NCI-H2171 treated with DMSO at 0.1 percent for 48 hours (cell line): ENCODE measurements at places on chromosomes 7 and 10.

DNA sequence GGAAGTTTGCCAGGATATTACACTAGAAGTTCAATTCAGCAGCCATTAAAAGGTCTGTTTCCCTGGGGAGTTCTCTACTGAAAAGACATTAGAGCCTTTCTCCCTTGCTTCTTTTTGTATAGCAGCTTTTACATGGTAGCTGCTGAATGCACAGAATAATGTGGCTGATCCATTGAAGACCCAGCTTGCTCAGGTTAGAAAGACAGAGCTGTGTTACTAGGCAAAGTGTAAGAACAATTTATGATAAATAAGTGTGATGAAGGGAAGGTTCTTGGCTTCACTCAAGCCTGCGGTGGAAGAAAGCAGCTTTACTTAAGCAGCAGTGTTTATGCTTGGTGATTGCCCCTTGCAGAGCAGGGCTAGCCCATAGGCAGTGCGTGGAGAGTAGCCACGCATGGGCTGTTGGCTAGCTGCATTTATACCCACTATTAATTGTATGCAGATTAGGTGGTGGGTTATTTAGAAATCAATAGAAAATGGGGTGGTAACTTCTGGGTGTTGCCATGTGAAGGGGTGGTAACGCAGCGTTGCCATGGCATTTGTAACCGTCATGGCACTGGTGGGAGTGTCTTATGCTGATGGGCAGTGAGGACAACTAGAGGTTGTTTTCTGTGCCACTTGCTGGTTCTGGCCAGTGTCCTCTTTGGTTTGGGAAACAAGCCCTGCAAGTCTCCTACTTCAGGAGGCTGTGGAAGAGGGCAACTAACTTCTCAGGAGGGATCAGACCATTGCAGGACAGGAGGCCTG is 942.9 kb downstream of the NRG3 start:
- DNase-seq: no peak

DNA sequence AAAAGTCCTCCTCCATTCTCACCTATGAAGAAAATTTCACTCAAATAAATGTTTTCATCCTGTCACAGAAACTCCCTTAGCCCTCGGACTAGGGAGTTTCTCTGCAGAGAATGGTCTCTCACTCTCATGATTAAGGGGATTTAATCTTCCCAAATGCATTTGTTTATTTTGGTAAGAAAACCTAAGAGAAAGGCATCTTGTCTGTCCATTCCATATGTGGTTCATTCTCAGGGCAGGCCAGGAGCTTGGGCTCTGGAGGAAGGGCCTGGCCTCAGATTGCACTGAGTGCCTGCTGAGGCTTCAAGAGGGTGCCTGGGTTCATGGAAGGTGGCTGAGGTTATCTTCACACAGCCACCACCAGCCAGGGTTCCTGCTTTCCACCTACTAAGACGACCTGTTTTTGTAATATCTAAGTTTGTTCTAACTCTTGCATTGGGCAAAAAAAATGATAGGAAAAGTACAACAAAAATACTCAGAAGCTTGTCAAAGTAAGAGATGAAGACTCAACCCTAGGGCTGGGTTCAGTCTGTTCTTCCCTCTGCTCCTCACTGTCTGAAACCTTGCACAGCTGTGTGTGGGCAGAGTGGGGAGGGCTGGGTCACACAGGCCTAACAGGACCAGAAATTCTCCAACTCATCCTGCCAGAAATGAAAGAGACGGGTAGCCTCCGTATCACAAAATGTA is 186.7 kb downstream of the CXCL12 start:
- DNase-seq: no peak

DNA sequence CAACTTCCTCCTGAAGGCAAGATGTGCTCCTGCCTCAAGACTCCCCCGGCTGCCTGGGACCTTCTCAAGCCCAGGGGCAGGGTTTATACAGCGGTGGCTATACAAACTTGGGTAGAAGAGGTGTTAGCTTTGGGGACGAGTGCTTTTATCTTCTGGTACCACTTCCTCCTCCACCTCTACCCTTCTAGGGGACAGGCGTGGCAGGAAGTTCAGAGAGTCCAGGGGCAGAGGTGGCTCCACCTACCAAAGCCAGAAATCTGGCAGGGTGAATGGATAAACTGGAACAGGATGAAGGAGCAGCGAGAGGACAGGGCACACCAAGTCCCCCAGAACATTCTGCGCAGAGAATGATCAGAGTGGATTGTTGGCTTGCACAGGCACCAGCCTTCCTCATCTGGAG is 24.0 kb upstream of the TM9SF3 start:
- no peak for DNase-seq

DNA sequence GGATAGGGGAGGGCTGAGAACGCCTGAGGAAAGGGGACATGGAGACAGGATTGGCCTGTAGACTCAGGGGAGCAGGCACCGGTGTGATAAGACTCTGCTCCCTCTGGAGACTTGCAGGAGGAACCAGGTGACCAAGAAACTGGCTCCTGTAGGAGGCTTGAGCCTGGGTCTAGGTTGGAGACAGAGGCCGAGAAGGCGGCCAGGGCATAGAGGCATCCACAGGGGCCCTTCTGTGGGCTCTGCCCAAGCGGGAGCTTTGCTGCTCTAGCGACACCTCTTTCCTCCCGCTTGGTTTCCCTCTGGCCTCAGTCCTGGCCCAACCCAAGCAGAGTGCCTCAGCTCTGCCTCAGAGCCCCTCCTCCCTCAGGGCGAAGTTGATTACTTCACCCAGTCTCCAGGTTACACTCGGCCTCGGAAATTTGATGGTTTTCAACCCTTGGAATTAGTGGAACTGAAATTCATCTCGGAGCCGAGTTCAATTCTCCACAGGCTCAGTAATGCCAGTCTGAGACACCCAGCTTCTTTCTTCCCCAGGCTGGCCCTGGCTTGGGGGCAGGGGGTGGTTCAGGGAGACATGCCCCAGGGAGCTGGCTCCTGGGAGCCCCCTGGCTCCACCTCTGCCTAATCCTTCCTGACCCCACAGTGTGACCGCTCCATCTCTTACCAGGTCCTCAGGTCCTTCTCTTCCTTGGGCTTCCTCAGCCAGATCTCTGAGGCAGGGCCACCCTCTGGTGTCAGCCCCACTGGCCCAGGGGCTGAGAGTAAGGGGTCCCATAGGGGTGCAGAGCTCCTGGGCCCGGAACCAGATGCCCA is 60.4 kb downstream of the PAX2 start:
- DNase-seq: no peak

GRCh38 chr7:79244482-79244881 is 209.0 kb downstream of the MAGI2 start:
- no peak for DNase-seq

- no peak for DNase-seq
These were observed 7.3 kb upstream of the ASB4 start for GRCh38 chr7:95478272-95479037.

- no peak for DNase-seq
These were observed 383.9 kb downstream of the SORCS1 start for GRCh38 chr10:106780632-106781031.

DNA sequence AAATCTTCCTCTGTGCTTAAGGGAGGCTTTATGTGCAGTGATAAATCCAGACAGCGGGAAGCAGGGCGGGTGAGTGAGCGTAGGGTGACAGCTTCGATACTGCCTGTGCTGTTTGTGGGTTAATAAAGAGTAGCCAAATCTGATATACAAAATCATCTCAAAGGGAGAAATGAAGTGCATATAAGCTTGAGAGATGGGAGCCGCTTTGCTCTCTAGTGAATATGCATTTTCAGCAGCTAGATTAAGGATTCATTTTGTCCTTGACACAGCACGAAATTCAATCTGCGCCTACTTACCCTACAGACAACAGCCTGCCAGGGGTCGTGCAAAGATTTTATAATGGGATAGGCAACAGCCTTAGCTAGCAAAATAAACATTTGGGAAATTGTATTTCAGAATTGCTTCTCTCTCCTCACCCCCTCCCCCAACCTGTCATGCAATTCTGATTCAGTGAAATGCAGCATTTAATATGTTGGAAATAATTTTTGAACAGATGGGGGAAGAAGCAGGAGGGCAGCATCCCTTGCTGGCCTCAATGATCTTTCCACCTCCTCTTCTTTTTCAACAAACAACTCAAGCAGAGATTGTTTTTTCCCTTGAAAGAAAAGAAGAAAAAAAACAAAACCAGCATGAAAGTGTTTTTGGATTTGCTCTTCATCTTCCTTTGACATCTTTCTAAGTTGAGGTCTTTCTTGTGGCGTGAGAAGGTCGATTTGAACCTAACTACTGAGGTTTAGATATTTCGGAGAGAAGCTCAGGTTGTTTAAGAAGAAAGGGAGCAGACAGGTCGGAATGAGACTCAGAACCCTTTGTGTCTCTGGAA is 117.9 kb downstream of the AOAH start:
- peak; percentile 76 for DNase-seq

GRCh38 chr10:92291921-92292845 is 1.2 kb downstream of the MARCHF5 start:
- DNase-seq: peak; percentile 1

DNA sequence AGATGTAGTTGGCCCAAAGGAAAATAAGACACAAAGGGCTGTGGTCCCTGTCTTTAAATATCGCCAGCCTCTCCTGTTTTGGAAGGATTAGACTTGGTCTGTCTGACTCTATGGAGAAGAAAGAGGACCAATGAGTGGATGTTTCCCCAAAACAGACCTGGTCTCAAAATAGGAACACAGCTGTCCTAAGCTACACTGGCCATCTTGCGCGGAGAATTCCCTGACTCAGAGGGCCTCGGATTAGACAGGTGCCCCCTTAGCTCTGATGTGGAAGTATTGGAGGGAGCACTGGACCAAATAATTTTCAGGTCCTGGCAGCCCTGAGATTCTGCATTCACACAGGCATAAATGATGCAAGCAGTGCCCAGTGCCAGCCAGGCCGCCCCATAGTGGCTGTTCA is 56.1 kb downstream of the CHST15 start:
- no peak for DNase-seq

GRCh38 chr10:104483582-104483981 is 129.9 kb downstream of the CFAP58 start:
- no peak for DNase-seq

GRCh38 chr7:113122744-113123143 is 4.4 kb upstream of the SMIM30 start:
- no peak for DNase-seq

GRCh38 chr10:8403711-8404371 is 349.4 kb downstream of the GATA3 start:
- DNase-seq: no peak

DNA sequence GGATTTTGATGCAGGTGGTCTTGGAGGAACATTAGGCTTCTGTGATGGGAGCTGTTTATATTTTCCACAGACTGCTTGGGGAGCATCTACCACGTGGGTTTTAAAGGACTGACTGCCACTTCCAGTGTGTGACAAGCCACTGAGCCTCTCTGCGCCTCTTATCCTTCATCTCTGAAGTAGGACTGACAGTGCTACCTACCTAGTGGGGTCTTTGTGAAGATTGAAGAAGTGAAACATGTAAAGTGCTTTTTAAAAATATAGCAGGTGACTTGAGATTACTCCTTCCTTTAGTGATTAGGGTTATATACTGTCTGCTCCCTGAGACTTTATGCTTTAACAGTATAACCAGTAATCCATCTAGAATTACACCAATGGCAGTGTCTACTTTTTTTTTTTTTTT is 29.9 kb downstream of the NKX2-3 start:
- DNase-seq: no peak

GRCh38 chr7:28033386-28033785 is 147.2 kb downstream of the JAZF1 start:
- no peak for DNase-seq

DNA sequence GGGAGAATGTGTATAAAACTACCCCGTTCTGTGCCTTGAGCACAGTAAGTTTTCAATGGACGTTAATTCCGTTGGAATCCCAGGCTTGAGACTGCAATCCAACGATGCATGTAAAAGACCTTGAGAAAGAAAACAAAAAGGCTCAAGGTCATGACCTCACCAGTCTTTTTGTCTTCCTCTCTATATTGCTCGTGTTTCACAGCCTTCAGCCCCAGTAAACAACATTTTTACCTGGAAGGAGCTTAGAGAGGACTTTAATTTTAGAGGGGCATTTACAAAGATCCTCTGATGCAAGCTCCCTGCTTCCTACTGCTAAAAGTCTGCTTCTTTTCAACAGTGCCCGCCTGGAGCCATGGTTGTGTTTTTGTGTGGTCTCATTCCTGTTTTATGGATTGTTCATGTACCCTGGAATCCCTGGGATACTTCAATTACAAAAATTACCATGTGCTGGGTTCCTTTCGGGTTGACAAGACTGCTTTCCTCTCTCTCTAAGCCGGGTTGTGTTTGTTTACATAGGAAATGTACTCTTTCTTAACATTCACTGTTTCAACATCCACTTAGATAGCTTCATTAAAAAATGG is 320.1 kb upstream of the NFE2L3 start:
- peak; percentile 15 for DNase-seq

- no peak for DNase-seq
These were observed 48.3 kb downstream of the BAIAP2L1 start for GRCh38 chr7:98352621-98353020.

DNA sequence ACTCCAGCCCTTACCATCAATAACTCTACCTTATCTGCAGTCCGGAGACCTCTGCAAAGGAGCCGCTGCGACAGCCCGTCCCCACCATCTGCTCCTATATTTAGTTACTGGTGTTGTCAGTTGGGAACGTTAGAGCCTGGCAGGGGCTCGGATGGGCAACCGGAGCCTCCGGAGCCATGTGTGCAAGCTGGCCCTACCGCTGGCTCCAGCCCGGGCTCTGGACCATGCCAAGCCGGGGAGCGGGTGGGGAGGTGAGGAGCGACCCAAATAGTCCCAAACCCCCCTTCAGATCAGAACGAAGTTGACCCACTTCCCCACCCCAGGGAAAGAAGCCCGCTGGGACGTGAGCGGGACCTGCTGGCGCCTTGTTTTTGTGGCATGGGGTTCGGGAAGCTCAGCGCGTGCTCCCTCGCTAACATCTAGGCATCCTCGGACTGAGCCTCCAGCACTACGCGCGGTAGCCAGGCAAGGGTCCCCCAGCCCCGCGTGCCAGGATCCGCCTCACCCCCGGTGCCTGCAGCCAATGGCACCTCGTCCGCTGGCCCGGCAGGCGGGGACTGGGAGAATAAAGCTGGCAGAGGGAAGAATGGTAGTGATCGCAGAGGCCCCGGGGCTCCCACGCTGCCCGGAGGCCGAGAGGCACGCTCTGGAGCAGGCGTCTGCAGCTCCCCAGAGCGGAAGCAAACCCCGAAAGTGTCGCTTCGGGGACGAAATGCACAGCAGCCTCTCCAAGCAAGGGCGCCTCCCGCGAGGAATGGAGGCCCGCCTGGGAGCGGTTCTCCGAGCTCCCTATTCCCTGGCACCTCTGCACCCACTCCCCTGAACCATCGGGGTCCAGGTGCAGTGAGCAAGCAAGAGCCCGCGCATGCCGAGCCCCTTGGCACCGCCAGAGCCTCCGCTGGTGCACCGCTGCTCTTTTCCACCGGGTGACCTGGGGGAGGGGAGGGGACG is 679 bp downstream of the LRRC20 start:
- peak; percentile 90 for DNase-seq

GRCh38 chr10:118950190-118950680 is 79.3 kb upstream of the NANOS1 start:
- DNase-seq: no peak

DNA sequence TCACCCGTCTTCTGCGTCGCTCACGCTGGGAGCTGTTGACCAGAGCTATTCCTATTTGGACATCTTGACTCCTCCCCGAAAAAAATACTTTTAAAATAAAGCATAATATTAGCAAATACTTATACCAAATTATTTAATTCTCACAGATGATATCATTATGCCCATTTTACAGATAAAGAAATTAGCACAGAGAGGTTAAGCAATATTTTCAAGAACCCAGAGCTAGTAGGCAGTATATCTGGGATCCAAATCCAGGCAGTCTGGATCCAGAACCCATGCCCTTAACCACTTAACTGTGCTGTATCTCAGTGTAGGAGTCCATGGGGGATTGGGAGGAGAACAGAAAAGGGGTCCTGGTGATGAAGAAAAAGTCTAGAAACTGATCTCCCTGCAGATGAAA is 6.1 kb downstream of the IQUB start:
- DNase-seq: peak; percentile 16

- DNase-seq: peak; percentile 93
These were observed 72.8 kb upstream of the GLCCI1 start for GRCh38 chr7:7895754-7896153.
